ENCODE measurements at places on chromosomes 7 and 10.

GRCh38 chr10:86045896-86046295 lies 320.7 kb downstream of the GRID1 start:
- DNase-seq, result no peak

- no peak for DNase-seq
These were observed 26.4 kb downstream of the BMPR1A start for GRCh38 chr10:86782701-86783418.

DNA sequence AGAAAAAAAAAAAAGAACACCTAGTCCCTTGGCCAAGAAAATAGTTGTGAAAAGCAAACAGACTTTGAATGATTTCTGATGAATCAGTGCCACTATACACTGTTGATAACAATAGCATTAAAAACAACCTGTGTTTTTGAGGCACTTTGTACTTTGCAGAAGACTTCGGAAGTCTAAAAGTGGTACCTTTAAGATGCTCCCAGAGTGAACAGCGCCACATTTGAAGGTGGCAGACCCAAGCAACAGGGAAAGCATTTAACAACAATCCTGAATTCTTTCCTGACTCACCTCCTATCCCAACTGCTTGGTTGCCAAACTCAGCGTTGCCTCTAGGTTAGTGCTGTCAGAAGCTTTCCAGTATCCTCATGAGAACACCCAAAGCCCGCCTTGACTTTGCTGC lies 102.5 kb upstream of the CCDC6 start:
- DNase-seq, result no peak

DNA sequence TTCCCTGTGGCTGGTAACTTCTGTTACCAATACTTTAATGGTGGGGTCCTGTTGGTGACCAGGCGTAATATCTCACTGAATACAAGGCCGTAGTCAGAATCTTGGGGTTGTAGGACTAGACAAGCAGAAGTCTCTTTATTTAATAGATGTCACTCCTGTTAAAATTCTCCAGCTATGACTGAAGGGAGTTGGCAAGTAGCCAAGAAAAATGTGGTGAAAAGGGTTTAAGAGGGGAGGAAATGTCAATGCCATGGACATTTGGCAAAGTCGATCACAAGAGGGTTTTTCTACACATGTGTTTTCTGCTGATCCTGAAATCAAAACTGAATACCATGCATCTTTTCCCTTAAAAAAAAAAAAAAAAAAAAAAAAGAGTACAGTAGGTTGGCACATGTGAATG lies 533.5 kb downstream of the AUTS2 start:
- no peak for DNase-seq

All from activated CD4-positive, alpha-beta T cell treated with anti-CD3 and anti-CD28 coated beads, Interleukin-2, amount 10 ng/mL, durations not matched to agents 24 days and 14 days (primary cell).